ENCODE measurements at places on chromosomes 11 and 22. TPM values are rescaled to one million over a fixed set of nuclear protein-coding genes. Genes with fewer than 3 reads are reported as not detected.
A peak's percentile ranks its signal among the peaks of the same experiment; 100 is the strongest.

- DNase-seq: no peak
Measured at GRCh38 chr11:84024266-84024665, 738.1 kb upstream of the CCDC90B start.

Gene TYR
- total RNA-seq: not detected

- DNase-seq: no peak
Measured at GRCh38 chr11:11291041-11292015, 61.7 kb downstream of the CSNK2A3 start.

DNA sequence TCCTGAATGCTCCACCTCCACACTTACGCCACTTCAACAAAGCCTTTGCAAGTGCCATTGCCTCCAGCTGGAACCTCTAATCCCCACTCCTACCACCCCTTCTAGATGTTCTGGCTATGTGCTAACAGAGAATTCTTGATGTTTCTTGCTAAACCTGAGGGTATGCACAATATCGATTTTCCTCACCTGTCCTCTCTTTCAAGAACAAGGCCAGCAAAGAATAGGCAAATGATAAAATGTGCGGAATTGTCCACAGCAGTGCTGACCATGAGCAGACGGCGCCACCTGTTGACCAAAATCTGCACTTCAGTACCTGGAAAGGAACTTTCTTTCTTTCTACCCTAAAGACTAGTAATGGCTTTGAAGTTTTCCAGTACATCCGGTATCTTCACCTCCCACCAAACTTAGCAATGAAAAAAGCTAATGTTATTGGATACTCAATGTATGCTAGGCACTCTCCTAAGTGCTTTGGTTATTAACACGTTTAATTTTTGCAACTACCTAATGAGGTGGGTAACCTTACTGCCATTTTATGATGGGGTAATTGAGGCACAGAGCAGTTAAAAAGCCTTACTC is 3.4 kb downstream of the TIMM10 start:
- peak; percentile 82 for DNase-seq

DNA sequence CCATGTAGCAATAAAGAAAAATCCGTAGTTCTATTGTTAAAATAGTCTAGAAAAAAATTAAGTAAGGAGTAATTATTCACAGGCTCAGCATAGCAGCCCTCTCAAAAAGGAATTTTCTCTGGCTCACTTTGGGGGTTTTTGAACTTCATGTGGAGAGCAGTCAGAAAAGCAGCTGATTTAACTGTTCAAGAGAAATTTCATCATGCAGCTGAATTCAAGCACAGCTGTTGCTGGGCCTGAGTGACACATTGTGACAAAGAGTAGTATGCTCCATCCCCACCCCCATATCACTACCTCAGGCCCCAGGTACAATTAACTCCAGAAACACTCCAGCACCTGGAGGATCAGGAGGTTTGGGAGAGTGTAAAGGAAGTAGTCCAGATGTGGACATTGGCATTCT is 272.1 kb downstream of the FAM76B start:
- DNase-seq: no peak

Gene LRP4
- total RNA-seq: 62.6 TPM

- DNase-seq: no peak
Measured at GRCh38 chr11:29173660-29174062, 843.2 kb downstream of the KCNA4 start.

GRCh38 chr11:104060004-104060794 is 23.8 kb downstream of the DDI1 start:
- no peak for DNase-seq

Gene OR4A16
- not detected for total RNA-seq

- DNase-seq: no peak
Measured at GRCh38 chr22:32478994-32479393, 4.4 kb downstream of the FBXO7 start.

Gene TRIM48
- total RNA-seq: not detected

Gene PANX3
- total RNA-seq: not detected

Gene OR51I1
- not detected for total RNA-seq

DNA sequence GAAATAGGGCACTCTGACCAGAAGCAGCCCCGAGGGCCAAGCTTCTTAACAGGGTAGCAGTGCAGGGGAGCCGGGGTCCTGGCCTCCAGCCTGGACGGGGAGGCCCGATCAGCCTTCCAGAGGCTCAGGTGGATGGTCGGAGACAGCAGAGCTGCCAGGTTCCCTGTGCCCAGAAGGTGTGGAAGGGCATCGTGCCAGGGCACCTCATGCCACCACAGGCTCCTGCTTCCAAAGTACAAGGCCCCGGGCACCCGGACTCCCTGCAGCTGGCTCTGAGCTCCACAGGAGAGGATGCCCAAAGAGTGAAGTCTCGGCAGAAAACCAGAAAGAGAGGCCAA is 14.3 kb downstream of the EHD1 start:
- DNase-seq: no peak
